Esophagus (tissue), 2 donors: ENCODE measurements at places on chromosomes 4 and X. TPM values are rescaled to one million over a fixed set of nuclear protein-coding genes. Genes with fewer than 3 reads are reported as not detected.

Gene PAGE2
- polyA plus RNA-seq, result not detected

Gene XAGE2
- not detected for polyA plus RNA-seq

Gene PLXNB3
- 12.4 TPM for polyA plus RNA-seq

Gene BCORL1
- polyA plus RNA-seq, result 1.0 TPM

Gene HERC5
- 1.1 TPM for polyA plus RNA-seq
